ENCODE measurements at places on chromosomes 7 and 10.

DNA sequence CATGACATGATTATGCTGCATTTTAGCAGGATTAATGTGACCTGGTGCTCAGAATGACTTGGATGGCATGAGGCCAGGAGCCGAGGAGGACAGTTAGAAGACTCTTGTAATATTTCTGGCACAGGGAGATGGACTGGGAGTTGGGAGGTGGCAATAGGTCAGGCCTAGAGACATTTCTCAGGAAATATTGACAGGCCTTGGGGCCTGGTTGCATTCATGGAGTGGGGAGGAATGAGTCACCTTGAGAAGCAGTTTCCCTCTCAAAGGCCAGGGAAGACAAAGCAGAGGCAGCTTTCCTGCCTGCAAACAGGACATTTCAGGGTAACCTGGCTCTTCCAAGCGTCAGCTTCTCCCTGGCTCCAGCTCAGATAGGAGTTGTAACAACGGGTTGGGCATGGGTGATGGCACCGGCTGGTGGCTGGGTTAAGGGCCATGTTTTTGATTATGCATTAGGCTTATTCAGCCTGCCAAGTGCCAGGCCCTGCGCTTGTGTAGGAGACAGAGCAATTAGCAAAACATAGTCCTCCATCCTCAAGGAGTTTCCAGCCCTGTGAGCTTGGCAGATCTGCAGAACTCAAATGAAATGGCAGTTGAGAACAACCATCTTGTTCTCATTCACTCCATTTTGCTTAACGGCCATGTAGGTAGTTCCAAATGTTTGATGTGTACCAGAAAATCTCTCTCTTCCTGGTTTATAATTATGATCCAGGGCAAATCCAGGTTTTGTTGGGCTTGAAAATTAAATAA, 38.2 kb downstream of the HK1 start:
- DNase-seq, result no peak

- DNase-seq, result no peak
These were observed 37.2 kb upstream of the CCDC7 start for GRCh38 chr10:32408690-32409089.

GRCh38 chr7:95772298-95772770, at the start of gene DYNC1I1:
Gene DYNC1I1, plus strand, starts transcription at chr7:95772554. Its CDS starts 32,176 bp downstream, at chr7:95804730.
- no peak for DNase-seq

DNA sequence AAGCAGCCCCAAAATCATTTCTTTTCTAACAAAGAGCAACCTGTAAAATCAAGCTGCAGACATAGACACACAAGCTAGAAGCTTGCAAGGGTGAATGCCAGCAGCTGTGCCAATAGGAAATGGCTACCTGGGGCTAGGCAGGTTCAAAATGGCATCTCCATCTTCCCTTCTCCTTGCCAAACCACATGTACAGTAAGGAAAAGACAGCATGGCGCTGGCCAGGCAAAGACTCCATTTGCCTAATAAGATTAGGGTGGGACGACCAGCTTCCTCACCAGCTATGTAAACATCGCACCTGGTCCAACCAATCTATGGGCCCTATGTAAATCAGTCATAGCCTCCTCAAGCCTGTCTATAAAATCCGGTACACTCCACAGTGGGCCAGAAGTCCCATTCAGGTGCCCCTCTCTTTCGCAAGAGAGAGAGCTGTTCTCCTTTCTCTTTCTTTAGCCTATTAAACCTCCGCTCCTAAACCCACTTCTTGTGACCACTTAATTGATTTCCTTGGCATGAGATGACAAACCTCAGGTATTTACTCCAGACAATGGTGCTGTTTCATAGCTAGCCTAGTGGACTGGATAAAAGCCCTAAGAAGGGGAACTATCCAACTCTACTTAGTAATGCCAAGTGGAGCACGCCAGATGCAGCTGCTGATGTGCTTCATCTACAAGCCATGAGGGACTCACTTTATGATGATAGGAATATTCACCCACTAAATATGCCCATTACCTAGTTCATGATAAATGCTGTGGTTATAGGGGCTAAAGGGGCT, 44.1 kb downstream of the HTR7 start:
- DNase-seq, result no peak

DNA sequence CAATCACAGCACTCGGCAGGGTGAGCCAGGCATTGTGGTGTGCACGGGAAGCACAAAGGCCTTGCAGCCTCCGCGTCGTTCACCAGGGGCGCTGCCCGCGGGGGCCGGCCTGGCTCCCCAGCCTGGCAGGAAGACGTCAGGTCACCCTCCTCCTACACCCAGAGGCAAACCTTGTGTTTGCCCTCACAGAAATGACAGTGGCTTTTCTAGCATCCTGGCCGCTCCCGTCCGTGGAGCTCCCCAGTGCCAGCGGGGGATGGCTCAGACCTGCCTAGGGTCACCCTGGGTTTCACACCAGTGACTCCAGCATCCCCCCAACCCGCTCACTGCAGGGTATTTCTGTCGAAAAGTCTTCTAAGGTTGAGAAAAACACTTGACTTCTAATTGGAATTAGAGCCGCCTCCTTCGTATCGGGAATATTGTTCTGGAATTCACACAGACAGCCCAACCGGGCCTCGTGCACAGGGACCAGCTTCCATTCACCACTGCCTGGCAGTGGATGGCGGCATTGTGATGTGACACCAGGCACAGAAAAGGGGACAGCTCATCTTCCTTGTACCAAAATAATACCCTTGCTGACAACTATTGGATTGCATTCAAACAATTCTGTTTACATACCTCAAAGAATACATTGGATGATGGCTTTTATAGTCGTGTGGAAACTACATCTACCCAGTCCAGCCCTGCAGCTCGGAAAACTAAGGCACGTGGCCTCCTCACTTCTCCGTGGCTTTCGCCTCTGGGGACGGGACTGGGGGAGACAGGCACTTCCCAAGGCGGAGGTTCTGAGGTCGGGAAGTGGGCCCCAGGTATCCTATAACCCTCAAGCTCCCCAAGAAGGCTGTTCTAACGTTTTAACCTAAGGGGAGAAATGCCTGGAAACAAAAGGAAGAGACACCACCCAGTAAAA, 109.0 kb downstream of the EBF3 start:
- DNase-seq, result no peak

DNA sequence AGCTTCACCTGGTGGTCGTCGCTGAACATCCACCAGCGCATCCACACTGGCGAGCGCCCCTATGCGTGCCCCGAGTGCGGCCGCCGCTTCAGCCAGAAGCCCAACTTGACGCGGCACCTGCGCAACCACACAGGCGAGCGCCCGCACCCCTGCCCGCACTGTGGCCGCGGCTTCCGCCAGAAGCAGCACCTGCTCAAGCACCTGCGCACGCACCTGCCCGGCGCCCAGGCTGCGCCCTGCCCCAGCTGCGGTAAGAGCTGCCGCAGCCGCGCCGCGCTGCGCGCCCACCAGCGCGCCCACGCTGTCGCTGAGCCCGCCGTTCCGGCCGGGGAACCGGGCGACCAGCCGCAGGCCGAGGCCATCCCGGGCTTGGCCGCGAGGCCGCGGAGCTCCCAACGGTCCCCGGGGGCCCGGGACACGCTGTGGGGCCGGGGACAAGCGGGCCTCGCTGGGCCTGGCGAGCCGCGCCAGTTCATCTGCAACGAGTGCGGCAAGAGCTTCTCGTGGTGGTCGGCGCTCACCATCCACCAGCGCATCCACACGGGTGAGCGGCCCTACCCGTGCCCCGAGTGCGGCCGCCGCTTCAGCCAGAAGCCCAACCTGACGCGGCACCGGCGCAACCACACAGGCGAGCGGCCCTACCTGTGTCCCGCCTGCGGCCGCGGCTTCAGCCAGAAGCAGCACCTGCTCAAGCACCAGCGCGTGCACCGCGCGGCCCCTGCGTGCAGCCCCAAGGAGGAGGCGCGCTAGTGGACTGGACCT, 18.4 kb downstream of the ZNF775 start:
- no peak for DNase-seq

GRCh38 chr10:5888843-5889623, 660 bp downstream of the ANKRD16 start:
- DNase-seq, result no peak

DNA sequence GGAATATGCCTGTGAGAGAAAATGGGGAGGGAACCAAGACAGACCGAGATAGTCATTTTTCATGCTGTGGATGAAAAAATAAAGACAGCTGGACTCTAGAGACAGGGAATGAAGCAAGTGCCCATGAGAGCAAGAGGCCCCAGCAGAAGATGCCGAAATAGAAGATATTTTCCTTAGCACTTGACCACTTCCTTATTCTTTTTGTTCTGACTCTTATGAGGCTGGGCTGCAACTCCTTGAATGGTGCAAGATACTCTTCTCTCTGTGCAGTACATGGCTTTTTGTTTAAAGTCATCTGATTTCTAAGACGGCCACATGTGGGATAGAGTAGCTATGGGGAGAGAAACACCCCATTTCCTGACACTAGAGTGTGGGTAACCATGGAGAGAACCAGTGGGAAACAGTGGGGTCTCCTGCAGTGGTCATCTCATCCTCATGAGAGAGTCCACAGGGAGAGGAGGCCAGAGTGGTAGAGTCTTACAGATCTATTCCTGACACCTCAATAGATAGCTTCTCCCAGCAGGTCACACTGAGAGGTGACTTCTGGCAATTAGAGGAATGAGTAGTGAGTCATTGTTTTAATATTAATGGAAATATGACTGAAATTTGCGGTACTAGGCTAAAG, 18.0 kb upstream of the VCL start:
- DNase-seq, result no peak

GRCh38 chr7:106767498-106768323, 97.4 kb upstream of the PIK3CG start:
- no peak for DNase-seq

DNA sequence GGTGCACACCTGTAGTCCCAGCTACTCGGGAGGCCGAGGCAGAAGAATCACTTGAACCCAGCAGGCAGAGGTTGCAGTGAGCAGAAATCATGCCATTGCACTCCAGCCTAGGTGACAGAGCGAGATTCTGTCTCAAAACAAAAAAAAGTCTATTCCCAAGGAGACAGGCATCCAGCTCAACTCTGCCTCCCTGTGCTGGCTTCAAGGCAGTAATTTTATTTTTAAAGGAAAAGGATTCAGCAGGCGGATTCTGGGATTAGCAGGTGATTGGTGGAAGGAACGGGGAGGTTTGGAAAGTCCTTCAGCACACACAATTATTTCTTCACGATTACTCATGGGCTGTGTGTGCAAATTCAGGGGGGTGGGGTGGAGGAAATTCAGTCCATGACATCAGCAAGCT, 242.9 kb downstream of the PAXIP1 start:
- DNase-seq, result no peak

GRCh38 chr7:130914554-130915294, 180.7 kb upstream of the KLF14 start:
- no peak for DNase-seq

DNA sequence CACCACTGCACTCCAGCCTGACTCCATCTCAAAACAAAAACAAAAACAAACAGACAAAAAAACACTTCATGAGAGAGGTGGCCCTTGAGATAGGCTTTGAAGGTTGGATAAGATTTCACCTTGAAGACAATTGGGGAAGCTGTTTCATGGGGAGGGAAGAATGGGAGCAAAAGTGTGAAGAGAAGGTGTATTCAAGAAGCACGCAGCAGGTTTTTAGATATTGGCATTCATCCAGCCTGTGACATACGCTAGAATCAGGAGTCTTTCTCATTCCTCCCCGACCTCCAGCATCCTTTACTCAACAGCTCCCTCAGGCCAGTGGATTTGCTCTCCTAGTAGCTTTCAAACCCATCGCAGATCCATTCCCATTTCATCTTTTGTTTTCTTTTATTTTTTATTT, 116.3 kb upstream of the FAM171A1 start:
- no peak for DNase-seq

GRCh38 chr10:3093996-3094395, 26.6 kb downstream of the PFKP start:
- DNase-seq, result no peak

- DNase-seq, result no peak
These were observed 177.1 kb upstream of the SVIL start for GRCh38 chr10:29811751-29812427.

GRCh38 chr10:21364196-21365114, 161.0 kb downstream of the SKIDA1 start:
- DNase-seq, result no peak

- DNase-seq, result no peak
These were observed 556.1 kb upstream of the AUTS2 start for GRCh38 chr7:69042138-69042537.

DNA sequence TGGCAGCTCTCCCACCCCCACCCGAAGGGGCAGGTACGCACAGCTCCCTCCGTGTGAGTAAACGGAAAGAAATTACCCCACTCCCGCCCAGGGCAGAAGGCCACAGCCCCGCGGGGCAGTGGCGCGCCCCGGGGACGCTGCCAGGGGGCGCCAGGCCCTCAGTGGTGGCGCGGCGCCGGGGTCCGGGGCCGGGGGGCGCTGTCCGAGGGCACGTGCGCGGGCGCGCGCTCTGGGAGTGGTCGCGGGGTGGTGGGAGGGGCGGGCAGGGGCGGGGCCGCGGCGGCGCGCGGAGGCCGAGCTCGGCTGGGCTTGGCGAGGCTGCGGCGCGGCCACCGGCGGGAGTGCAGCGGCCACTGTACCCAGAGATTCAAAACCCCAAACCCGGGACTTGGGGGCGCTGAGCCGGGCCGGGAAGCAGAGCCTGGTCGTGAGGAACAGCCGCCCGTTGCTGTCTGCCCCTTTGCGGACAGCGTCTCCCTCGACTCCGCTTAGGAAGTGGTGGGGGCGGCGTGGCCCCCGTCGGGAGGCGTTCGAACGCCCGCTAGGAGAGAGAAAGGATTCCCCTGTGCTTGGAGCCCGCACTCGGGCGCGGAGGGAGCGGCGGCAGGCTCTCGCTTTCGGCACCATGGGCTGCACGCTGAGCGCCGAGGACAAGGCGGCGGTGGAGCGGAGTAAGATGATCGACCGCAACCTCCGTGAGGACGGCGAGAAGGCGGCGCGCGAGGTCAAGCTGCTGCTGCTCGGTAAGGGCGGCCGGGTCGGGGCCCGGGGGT, at the start of gene GNAI1:
TSS of gene GNAI1 (plus strand) at position 296 of the 773 bp plus-strand sequence. CDS start at position 626, 330 bp downstream.
- no peak for DNase-seq

DNA sequence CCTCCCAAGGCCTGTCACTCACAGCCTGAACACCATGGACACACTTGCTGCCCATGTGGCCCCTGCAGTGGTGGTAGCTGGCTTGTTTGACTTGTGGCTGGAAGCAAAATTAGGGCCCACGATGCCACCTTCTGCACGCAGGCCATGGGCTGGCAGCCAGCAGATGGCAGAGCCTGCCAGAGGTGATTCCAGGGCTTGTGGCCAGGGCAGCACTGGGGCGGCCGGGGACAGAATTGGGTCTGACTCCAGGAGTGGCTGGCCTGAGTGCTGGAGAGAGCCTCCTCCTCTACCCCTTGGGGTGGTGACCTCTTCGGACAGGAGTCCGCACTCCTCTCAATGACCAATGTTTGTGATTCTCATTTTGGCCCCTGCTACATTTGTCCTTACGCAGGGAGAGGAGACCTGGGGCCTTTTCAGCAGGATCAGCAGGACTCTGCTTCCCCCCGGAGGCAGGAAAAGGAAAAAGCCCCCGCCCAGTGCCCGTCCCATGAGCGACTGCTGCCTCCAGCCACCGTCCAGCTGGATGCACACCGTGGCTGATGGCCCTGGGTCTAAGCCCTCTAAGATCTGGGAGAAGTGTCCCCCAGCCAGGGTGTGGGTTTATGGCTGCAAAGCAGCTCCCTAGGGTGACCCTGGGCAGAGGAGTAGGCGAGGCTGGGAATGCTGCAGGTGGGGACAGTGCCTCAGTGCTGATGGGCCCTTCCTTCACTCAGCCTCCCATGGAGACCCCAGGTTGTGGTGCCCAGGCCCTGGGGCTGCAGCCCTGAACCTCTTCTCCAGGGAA, 26.5 kb downstream of the DNAJB12 start:
- no peak for DNase-seq

GRCh38 chr7:387132-388022, 97.4 kb downstream of the FOXL3 start:
- no peak for DNase-seq

GRCh38 chr7:22945584-22945983, 68.3 kb downstream of the HYCC1 start:
- no peak for DNase-seq

All from stimulated activated CD8-positive, alpha-beta memory T cell treated with anti-CD3 and anti-CD28 coated beads, Interleukin-4, amount 100 ng/mL, for 4 hours (primary cell).